ENCODE measurements at places on chromosomes 3 and 15. TPM values are rescaled to one million over a fixed set of nuclear protein-coding genes. Genes with fewer than 3 reads are reported as not detected.

Gene CSPG5
- total RNA-seq, result 2.9 TPM

Gene CIDEC
- 0.26 TPM for total RNA-seq

DNA sequence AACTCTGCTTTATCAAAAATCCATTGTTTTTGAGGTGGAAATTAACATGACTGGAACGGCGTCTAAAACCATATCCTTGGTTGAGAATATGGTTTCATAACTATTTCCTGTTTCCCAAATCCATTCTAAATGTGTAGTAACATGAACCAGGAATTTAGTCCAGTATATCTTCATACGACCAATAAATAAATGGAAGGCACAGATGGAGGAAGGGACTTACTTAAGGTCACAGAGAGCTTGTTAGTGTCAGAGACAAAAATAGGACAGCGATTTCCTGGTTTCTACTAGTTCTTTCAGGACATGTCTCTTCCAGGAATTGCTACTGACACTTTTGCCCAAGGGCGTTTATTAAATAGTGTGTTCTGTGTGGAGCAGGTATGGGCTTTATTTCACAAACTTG is 41.2 kb downstream of the HES1 start:
- DNase-seq, result no peak

DNA sequence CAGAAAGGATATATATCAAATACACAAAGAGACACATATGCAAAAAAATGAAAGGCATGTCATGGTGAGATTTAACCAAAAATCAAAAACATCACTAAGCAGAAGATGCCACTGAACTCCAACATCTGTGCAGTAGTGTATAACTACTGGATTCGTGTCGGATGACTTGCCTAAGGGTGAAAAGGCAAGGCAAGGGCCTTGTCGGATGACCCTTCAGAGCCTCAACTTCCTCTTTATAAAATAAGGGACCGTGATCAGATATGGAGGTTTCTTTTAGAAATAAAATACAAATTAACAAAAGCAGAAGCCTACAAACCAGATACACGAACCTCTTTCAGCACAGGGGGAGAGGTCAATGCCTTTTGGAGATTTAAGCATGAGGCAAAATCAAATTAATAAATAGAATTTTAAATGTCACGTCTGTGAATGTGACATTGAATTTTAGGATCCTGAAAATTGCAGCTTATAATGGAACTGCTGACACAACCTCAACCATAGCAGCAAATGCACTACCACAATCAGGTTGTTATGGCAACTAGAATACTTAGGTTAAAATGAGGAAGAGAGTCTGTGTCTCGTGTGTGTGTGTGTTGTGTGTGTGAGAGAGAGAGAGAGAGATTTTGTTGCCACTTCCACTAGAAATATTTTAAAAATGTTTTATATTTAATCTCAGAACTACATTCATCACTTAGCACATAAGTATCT is 8.3 kb upstream of the CHRM5 start:
- no peak for DNase-seq

DNA sequence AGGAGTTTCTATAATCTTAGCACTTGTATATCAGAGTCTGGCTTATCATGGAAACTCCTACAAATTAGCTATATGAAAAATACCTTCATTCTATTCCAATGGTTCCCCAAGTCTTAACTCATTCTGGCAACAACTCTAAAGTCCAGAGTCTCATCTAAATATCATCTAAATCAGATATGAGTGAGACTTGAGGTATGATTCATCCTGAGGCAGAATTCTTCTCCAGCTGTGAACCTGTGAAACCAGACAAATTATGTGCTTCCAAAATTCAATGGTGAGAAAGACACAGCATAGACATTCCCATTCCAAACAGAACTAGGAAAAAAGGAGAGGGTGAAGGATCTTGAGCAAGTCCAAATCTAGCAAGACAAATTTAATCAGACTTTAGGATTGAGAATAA is 138.8 kb downstream of the THRB start:
- DNase-seq, result no peak

GRCh38 chr3:40780291-40780924 is 255.6 kb downstream of the ZNF621 start:
- DNase-seq, result peak; percentile 74

GRCh38 chr3:117192888-117193287 is 483.3 kb downstream of the TUSC7 start:
- no peak for DNase-seq

Measured in uterus (tissue), 4 donors.